Omental fat pad (tissue), 4 donors: ENCODE measurements at places on chromosomes 7 and 10. TPM values are rescaled to one million over a fixed set of nuclear protein-coding genes. Genes with fewer than 3 reads are reported as not detected.

DNA sequence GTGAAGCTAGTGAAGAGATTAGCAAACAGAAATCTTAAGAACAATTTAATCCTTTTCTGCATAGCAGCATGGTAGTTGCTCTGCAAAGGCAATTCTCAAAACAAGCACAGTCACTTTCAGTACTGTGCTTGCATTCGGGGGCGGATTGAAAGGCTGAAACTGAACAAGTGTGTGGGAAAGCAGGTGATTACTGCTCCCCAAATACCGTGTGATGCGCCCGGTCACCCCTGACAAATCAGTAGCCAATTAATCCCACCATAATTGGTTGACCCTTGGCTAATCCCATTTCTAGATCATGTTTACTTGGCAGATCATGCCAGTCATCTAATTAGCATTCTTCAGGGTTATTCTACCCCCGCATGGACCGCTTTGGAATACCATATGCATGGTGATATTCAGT, 76.5 kb upstream of the ADRB1 start:
- no peak for DNase-seq

SLC16A9 gene
- 2.3 TPM for total RNA-seq

- no peak for DNase-seq
These were observed 46.7 kb upstream of the TEX47 start for GRCh38 chr7:88842201-88842600.

DNA sequence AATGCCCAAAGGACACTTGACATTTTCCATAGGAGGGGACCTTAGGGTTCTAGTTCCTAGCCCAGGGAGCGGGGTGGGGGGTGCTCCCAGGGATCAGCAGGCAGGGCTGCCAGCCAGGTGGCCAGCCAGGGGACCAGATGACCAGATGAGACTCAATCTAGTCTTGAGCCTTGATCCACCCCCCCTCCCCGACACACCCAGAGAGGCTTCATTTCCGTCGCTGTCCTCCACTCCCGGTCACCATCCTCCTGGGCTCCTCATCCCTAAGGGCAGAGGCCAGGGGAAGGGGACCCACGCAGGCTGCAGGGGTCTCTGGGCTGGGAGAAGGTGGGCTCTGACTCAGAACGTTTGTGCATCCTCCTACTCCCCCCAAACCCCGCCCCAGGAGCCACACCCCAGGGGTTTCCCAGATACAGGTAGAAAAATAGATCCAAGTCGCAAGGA, 1.0 kb downstream of the STX1A start:
- no peak for DNase-seq

IL6 gene
- 201 TPM for total RNA-seq

DNA sequence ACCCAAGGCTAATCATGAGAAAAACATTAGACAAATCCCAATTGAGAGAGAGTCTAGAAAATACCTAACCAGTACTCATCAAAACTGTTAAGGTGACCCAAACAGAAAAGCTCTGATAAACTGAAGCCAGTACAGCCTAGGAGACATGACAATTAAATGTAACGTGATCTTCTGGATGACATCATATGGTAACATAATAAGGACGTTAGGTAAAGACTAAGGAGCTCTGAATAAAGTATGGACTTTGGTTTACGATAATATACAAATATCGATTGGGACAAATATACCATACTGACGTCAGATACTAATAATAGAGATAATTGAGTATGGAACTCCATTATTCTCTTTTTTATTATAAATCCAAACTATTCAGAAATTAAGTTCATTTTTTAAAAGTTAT, 561.1 kb upstream of the STEAP1 start:
- DNase-seq = no peak

DNA sequence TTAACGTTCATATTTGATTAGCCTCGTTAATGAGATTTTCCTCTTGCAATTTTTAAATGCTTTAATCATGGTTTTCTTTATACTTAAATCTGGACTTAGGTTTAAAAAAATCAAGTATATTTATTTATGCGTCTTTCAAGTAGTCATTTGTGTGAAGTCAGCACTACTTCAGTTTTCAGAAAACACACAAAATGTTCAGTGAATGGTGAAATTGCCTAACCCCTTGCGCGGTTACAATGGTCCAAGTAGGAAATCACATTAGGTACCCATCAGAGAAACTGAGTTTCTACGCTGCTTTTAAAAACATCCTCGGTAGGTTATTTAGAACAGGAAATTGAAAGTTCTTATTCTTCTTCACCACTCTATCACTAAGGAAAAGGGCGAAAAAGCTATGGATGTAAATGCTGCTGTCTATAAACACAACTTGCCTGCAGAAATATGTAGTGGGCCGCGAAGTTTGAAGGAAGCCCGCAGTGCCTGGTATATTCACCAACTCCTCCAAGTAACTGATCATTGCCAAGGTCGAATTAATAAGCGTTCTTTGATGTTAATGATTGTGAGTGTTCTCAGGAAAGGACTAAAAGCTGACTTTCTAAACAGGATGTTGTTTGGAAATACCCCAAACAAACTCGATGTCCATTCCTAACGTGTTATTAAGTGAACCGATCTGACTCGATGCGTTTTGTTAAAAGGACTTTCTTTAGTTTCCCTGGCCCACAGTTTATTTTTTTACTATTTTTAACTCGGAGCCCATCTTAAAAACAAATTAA, 1.0 kb downstream of the SYPL1 start:
- no peak for DNase-seq

- DNase-seq = no peak
These were observed 3.8 kb downstream of the CDK6 start for GRCh38 chr7:92832534-92833023.

GRCh38 chr7:93920496-93921182, 896 bp upstream of the GNG11 start:
- DNase-seq = no peak

DNA sequence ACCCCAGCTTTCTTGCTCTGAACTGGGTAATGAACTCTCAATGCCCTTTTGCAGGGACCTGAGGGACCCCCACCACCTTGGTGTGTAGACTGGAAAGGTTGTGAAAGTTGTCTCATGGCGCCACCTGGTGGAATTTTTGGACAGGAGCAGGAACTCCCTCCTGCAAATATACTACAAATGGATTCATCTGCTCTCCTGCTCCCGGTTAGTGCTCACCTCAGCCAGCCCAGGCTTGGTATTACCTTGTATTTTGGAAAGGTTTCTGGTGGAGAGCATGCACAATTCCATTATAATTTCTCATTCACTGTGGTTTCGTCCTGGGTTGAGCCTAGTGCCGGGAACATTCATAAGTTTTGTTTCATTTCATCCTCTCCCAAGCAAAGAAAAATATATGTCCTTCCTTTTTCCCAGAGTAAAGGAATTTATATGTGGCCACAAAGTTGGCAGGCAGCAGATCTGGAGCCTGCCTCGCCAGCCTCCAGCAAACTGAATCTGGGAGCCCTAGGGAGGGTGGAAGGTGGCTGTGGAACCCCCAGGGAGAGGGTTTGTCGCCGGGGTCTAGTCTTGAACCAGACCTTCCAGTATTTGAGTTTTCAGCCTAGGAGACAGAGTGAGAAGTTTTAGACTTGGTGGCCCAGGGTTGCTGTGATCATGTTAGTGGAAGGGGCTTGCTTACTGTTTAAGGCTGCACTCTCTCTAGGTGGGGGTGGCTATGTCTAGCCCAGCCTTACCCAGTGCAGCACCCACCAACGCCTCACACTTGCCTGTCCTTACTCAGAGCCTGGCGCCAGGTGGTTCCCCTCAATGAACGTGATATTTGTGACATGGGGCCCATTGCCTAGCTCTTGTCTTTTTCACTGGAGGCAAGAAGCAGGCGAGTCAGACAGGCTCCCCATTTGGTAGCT, 9.5 kb downstream of the FAM241B start:
- peak; percentile 50 for DNase-seq

GRCh38 chr10:119521443-119522204, 20.9 kb downstream of the RGS10 start:
- no peak for DNase-seq

GRCh38 chr7:110870926-110871325, 220.0 kb upstream of the LRRN3 start:
- no peak for DNase-seq

ICA1 gene
- total RNA-seq = 61.8 TPM

DNA sequence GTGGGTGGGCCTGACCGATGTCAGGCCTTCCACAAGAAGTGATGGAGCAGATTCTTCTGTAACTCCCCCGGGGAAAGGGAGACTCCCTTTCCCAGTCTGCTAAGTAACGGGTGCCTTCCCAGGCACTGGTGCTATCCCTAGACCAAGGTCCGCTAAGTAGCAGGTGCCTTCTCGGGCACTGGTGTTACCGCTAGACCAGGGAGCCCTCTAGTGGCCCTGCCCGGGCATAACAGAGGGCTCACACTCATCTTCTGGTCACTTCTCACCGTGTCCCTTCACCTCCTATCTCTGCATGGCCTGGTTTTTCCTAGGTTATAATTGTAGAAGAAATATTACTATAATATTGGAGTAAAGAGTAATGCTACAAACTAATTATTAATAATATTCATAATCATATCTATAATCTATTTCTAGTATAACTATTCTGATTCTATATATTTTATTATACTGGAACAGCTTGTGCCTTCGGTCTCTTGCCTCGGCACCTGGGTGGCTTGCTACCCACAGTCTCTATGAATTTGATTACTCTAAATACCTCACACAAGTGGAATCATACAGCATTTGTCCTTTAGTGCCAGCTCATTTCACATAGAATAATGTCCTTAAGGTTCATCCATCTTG, 1378.7 kb downstream of the XPNPEP1 start:
- peak; percentile 36 for DNase-seq

DNA sequence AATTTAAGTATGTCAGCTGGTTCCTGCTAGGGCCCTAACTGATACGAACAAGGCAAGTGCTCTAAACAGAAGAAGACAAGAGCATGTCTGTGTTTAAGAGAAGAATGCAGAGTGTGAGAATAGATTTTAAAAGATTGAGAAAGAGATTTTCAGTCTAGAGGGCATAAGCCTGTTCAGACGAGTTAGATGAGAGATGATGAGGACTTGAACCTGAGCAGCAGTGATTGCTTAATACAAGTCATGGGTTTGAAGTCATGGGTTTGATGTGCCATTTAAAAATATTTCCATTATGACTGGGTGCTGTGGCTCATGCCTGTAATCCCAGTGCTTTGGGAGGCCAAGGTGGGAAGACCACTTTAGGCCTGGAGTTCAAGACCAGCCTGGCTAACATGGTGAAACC, 108.9 kb upstream of the PLXDC2 start:
- DNase-seq = no peak

DNA sequence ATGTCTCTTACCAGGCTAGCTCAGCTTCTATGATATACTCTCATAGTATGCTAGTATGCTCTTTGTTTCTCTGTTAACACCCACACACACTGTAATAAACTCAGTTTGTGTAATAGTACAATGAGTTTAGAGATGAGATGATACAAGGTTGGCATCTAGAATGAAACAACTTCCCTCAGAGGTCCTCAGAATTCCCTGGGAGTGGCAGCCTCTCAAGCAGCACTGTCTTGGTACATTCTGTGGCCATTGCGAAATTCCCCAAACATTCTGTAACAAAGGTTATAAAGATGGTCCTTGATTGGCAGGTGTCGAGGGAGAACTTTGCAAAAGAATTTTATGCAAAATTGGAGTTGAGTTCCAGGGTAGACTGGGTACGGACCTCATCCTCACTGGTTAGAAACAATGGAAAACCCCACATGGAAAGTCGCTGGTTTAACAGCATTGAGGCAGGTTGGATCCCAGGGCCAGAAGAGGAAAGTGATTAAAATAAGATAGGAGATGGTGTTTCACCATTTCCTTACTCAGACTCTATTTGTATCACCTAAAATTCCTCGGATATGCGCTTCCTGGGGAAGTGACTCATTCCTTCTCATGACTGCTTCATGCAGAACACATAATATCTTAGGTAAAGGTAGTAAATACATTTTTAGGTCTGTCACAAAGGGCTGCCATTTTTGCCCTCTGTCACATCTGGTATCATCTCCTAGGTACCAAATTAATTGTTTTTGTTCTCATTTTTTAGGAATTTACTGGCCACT, 657.8 kb downstream of the SORCS1 start:
- DNase-seq = no peak

DNA sequence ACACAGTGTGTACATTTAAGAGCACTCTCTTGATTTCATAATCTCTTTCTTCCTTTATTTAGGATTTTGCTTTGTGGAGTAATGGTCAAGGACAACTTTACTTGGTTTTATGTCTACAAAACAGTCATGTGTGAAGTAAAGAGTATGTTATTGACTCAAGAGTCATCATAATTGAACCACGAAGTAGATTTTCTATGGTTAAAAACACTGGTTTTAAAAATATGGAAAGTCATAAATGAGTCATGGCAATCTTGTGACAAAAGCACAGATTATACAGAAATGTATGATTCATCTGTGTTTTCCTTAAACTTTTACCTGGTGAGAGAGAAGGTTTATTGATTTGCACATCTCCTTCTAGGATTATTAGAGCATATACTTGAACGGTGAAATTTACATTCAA, 969.7 kb downstream of the GATA3 start:
- no peak for DNase-seq

DNA sequence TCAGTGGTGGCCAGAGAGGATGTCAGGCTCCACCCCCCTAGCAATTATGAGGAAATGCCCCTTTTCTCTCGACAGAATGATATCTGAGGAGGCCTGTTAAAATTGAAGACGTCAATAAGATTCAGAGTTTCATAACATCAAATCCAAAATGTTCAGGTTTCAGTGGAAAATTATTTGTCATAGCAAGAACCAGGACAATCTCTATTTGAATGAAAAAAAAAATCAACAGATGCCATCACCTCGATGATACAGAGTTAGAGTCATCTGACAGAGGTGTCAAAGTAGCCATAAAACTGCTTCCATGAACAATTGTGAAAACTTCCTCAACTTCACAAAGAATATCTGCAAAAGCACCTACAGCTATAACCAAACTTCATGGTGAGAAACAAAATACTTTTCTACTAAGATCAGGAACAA, 7.7 kb downstream of the TMEM273 start:
- DNase-seq = no peak

DNA sequence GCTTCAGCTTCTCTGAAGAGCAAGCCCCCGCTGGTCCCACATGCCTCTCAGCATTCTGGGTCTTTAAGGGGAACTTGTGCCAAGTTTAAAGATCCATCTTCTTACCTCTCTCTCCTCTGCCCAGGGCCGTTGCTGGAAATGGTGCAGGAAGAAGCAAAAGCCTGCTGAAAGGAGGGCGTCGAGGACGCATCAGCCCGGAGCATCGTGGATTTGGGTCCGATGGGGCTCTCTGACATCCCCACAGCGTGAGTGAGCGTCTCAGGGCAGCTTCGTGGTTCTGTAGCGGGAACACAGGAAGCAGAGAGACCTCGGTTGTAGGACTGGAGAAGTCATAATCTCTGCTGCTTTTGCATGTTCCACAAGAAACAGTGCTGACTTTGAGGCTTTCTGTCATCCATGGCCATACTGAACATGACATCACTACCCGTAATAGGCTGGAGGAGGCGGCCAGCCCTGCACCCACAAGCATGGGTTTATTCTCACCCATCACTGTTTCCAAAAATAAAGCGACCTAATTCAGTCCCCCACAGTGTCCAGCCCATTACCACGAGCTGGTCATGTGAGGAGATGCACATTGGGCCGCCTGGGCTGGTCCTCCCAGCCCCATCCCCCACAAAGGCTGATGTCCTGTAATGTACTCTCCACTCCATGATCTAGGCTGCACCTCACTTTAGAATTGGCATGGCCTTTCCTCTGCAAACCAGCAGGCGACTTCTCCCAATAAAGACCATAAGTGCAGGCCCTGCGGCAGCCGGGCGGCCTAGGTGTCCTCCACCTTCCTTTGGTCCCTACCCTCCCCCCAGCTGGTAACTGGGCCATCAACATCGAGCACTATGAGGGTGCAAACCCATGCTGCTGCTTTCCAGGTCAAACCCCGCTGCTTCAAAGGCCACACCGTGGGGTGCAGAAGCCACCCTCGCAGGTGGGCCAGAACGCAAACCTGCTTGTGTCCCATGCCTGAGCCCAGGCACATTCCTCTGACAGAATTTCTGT, 276.9 kb downstream of the TNS3 start:
- no peak for DNase-seq

- no peak for DNase-seq
These were observed 224.0 kb upstream of the ZNF32 start for GRCh38 chr10:43872644-43873043.
